Activated gamma-delta T cell (primary cell): ENCODE measurements at places on chromosomes 3 and 15.

- no peak for DNase-seq
Measured at GRCh38 chr15:68464448-68465090, 32.6 kb upstream of the ITGA11 start.

- DNase-seq: no peak
Measured at GRCh38 chr15:29844290-29844903, 22.1 kb upstream of the TJP1 start.

- DNase-seq: no peak
Measured at GRCh38 chr3:129956936-129957335, 17.6 kb upstream of the TRH start.

GRCh38 chr15:90691982-90692773 is 25.0 kb upstream of the BLM start:
- no peak for DNase-seq

DNA sequence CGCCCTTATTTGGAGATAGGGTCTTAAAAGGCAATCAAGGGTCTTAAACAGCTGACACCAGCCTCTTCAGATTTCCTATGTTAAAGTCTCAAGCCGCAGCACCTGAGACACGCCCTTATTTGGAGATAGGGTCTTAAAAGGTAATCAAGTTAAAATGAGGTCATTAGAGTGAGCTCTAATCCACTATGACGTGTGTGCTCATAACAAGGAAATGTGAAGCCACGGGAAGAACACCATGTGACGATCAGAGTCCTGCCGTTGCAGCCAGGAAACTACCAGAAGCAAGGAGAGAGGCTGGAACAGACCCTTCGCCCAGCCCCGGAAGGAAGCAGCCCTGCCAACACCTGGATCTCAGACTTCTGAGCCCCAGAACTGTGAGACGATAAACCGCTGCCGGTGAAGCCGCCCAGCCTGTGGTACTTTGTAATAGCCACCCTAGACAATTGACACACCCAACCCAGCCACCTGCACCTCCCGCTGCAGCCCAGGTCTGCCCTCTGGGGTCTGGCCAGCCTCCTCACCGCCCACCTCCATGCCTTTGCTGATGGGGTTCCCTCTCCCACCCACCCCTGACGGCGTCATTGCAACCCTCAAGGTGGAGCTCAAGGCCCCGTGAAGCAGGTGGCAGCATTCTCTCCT is 137.9 kb downstream of the MEGF11 start:
- DNase-seq: no peak

DNA sequence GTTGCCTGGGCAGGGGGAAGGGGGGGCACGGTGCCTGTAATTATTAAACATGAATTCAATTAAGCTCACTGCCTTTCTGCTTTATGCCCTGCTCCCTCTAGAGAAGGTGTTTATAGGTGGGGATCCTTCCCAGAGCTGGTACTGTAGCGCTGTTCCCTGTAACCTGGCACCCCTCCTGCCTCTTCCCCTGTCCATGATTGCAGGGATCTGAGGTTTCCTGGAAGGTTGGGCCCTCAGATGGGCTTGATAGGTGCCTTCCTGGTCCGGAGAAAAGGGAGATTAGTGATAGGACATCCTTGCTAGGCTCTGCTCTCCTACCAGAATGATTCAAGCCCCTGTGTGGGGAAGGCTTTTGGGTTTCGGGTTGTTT is 2.1 kb upstream of the FAM131A start:
- DNase-seq: no peak

- no peak for DNase-seq
Measured at GRCh38 chr3:155386919-155387318, 93.4 kb upstream of the STRIT1 start.

DNA sequence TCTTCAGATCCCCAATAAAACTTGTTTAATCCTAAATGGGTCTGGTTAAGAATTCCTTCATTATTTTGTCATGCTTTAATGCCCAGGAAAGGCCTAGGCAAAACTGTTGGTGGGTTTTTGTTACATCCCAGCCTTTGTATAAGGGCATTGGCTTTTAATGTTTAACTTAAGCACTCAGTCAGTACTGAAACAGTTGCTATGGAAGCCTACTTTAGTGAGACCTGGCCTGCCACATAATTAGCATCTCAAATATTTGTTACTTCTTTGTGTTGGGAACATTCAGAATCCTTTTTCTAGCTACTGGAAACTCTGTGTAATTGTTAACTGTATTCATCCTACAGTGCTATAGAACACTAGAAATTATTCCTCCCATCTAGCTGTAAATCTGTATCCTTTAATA is 369.6 kb upstream of the ATP10A start:
- no peak for DNase-seq

GRCh38 chr15:59686389-59686788 is 2.7 kb downstream of the BNIP2 start:
- no peak for DNase-seq

GRCh38 chr3:23916152-23916885 is 471 bp downstream of the NKIRAS1 start:
- DNase-seq: no peak

DNA sequence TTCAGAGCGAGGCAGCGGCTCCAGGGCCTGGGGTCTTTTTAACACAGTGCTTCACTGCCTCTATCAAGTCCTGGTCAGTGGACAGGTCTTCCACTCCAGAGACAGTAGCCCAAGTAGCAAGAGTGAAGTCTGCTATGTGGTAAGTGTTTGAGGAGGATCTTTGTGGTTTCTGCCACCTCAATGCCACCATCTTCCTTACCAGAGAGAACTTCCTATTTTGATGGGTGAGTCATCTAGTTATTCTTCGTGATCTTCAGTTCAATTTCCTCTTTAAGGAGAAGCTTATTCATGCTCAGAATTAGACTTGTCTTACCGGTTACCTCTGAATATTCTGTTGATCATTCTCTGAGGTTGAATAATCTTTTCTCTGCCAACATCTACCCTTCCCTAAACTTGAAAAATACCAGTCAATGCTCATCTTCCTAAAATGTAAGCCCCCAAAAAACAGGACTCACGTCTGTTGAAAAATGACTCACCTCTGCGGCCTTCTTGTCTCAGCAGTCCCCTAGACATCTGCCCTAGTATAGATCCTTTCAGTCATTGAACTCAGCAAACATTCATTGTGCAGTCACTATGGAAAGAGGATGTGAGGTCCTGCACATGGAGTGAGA is 32.2 kb upstream of the BCL6 start:
- DNase-seq: no peak
